ENCODE measurements at places on chromosomes 5 and 9.

GRCh38 chr5:173655196-173655797 is 38.8 kb upstream of the BOD1 start:
- no peak for DNase-seq

GRCh38 chr9:137162505-137163364 is 7.1 kb downstream of the LRRC26 start:
- no peak for DNase-seq

- no peak for DNase-seq
Measured at GRCh38 chr5:62168506-62169281, 137.3 kb upstream of the KIF2A start.

- no peak for DNase-seq
Measured at GRCh38 chr5:73236541-73237128, 63.6 kb downstream of the TMEM174 start.

DNA sequence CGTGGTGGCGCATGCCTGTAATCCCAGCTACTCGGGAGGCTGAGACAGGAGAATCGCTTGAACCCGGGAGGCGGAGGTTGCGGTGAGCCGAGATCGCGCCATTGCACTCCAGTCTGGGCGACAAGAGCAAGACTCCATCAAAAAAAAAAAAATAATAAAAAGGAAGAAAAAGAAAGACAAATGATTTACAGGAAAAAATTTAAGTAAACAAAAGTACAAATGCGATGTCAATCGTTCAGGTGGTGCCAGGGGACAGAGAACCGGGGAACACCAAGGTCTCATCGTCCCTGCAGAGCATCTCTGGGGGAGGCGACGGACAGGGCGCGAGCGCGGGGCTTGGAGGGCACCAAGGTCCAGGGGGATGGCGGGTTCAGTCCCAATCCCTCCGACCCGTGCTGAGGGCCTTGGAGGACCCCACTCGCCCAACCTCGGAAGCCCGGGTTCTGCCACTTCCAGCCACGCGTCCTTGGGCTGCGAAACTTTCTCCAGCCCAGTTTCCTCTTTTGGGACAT is 607 bp upstream of the HNRNPAB start:
- no peak for DNase-seq

GRCh38 chr5:67639976-67640375 is 443.4 kb upstream of the CD180 start:
- DNase-seq, result no peak

DNA sequence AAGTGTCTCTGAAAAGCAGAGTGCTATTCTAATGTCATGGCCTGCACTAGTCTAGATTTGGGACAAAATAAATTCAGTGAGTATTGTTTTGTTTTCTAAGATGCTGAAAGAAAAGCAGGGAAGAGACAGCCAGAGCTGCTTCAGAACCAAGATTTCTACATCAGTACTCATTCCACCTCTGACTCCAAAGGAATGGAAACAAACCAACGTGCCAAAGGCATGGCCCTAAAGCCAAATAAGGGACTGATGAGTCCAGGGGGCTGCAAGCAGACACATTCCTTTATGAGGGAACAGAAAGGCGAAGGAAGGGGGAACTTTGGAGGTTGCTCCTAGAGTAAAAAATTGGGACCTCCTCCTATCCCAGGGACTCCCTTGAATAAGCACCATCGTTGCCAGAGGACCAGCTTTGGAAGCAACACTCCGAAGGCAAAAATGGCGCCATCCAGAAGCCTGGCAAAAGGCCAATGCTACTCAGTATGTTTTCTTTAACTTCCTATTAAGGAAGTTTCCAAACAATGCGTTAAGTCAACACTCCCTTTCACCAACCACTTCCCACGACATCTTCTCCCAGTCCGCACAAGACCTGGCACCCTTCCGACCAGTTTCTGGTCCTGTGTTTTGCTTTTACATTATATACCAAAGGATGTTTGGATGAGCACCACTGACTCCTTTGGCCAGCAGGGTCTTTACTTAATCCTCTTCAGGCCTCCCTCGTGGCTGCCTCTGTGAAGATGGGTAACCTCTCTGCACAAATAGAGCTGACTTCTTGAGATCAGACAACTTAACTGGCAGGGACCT is 31.6 kb downstream of the ADAM19 start:
- no peak for DNase-seq

GRCh38 chr9:126379661-126380360 is 53.2 kb downstream of the MVB12B start:
- no peak for DNase-seq

GRCh38 chr5:77935506-77936364 is 159.6 kb upstream of the TBCA start:
- DNase-seq, result no peak

DNA sequence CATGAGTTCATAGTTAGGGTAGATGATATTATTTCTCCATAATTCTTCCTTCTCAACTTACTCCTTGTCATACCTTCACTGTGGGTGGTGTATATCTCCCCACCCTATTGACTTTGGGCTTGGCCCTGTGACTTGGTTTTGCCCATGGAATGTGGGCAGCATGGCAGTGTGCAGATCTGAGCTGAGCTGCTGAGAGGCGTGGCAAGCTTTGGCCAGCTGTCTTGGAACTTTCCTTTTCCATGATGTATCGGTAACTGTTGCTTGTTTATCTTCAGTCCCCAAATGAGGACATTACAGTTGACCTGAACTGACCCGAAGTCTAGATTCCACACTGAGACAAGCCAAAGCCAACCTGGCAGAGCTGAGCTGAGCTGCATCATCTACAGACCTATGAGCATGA is 70.4 kb downstream of the RALGPS1 start:
- DNase-seq, result no peak

DNA sequence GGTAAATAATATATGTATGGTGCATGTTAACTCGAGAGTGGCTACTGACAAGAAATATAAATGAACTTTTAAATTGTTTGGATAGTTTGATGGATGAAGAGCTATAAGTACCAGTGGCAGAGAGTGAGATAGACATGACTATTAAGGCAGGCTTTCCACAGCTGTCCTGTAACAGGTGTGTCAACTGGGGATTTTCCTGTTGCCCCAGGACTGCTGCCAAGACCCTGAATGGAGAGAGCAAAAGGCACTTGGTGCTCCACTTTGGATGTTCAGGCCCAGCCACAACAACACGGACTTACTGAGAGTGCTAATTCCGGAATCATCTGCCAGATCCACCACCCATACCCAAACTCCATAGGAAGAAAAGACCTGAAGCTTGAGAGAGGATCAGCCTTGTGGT is 215.1 kb downstream of the SEC61B start:
- no peak for DNase-seq

GRCh38 chr9:136318111-136318775 is 9.1 kb upstream of the GPSM1 start:
- no peak for DNase-seq

GRCh38 chr5:36535378-36535777 is 71.0 kb upstream of the SLC1A3 start:
- DNase-seq, result no peak

DNA sequence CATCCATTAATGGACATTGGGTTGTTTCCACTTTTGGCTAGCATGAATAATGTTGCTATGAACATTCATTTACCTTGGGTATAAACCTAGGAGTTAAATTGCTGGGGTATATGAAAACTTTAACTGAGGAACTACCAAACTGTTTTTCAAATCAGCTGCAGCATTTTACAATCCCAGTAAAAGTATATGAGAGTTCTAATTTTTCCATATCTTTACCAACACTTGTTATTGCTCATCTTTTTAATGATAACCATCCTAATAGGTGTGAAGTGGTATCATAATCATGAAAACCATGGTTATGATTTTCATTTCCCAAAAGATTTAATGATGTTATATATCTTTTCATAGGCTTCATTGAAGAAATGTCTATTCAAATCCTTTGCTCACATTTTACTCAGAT is 15.5 kb upstream of the FBXO38 start:
- DNase-seq, result no peak

- no peak for DNase-seq
Measured at GRCh38 chr9:136525841-136526499, 19.9 kb downstream of the NOTCH1 start.

DNA sequence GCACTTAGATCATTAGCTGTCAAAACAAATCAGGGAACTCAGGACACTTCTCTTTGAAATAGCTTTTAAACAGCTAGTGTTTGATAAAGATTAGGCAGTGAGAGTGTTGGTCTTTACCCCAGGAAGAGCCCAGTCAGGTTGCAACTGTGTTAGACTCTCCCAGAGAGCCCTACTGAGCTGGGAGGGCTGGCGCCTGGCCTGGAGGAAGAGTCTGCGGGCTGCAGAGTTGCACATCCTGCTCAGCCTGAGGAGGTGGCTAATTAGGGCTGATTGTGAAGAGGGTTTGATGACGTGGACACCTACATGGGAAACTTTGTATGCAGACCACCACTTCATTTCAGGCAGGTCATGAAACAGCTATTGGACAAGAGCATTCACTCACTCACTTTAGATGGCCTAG is 112.0 kb downstream of the TMEM174 start:
- no peak for DNase-seq

- DNase-seq, result no peak
Measured at GRCh38 chr5:115573133-115573532, 28.6 kb upstream of the FEM1C start.

GRCh38 chr5:40497573-40497972 is 182.1 kb upstream of the PTGER4 start:
- DNase-seq, result no peak

DNA sequence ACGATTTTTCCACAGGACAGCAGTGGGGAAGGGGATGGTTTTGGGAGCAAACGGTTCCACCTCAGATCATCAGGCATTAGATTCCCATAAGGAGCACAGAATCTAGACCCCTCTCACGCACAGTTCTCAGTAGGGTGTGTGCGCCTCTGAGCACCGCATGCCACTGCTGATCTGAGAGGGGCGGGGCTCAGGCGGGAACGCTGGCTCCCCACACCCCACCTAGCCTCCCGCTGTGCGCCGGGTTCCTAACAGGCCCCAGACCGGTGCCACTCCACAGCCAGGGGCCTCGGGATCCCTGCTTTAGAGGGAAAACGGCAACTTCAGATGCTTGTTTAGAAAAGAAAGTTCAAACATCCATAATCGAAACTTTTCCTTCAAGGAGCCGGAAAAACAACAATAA is 20.4 kb downstream of the TERT start:
- DNase-seq, result no peak

- DNase-seq, result no peak
Measured at GRCh38 chr9:134592018-134592818, 49.4 kb upstream of the COL5A1 start.

DNA sequence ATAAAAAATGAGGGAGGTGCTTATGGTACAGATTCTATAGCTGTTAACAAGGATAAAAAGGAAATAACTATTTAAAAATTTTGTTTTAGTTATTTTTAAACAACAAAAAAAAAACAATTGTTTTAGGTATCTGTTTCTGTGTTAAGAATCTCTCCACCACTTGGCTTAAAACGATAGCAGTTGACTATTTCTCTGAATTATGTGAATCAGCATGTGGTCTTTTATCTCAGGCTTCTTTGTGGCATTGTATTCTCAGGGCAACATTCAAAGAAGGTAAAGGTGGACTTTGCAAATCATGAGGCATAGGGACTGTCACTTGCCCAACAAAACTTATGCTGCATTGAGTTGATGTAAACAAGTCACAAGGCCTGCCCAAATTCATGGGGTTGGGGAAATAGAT is 55.2 kb downstream of the ERBIN start:
- DNase-seq, result no peak

DNA sequence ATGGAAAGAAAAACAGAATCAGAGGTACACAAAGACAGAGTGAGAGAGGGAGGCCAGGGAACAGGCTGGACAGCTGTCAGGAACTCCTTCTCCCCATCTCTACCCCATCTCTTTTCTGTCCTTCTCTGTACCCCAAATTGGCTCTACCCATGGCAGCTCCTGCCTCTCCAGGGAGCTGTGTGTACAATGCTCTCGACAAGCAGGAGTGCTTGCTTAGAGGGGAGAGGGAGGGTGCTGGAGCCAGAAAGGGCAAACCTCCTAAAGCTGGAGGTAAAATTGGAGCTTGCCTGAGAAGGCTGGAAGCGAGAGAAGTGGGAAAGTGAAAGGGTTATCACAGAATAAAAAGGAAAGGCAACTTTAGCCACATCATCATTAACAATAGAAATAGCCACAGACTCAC is 6.4 kb downstream of the TPM2 start:
- DNase-seq, result no peak

DNA sequence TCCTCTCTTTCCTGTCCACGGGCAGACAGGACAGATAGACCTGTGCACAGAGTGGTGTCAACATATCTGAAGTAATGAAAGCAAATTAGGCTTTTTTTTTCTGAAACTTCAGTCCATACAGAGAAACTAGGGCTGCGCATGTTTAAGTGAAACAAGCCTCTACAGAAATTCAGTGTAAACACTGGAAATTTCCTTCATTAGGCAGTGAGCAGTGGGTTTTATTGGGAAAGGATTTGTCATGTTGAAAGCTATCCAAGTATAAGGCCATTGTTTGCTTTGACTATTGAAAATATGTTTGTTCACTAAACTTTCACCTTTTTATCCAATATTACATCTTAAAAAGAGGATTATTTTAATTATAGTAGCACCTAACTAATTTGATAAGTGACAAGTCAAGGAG is 161.2 kb downstream of the AOPEP start:
- DNase-seq, result no peak

Measured in D721Med (cell line).